Stimulated activated CD8-positive, alpha-beta memory T cell treated with anti-CD3 and anti-CD28 coated beads, Interleukin-4, amount 100 ng/mL, for 48 hours (primary cell): ENCODE measurements at places on chromosomes 1 and 21.
A peak's percentile ranks its signal among the peaks of the same experiment; 100 is the strongest.

DNA sequence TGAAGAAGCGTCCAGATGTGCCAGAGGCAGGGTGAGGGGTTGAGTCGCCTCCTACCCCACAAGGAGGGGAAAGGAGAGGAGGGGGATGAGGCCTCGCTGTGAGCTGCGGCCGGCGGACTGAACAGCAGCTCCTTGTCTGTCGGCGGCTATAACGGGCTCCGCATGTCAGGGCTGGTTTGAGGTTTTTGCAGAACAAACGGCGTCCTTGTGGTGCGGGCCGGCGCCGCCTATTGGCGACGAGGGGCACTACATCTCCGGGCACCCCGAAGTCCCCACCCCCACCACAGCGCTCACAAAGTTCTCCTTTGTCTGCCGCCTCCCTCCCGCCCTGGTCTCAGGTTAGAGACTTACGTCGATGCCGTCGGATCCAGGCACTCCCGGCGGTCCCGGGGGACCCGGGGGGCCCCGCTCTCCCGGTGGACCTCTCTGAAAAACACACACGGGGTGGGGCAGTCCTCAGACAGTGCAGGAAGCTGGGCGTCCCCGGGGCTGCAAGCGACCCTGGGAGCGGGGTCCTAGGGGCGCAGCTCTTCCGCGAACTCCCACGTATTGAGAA lies 1.8 kb downstream of the COL9A2 start:
- peak; percentile 90 for DNase-seq

DNA sequence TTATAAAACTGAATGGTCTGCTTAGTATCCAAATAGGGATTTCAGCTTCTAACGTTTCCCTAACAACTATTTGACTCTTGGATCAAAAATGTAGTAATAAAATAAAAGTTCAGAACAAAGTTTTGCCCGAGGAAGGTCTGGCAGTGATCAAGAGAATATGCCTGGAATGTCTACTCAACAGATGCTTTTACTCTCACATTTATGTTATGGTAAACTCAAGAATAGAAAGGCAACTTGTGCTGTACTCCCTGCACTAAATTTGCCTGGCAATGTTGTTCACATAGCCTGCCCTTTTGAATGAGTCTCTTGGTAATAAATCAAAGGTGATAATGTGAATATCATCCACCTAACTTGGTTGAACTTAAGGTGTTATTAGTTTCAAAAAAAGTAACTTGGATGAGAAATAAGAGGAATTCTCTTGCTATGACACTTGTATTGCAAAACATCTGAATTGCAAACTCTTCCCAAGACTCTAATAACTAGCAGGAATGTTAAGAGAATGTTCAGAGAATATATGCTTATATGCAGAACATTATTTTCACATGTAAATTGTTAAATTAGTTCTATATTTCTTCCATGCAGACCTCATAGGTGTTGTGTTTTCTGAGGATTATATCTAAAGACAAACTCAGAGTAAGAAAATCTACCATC lies 215.8 kb downstream of the COL24A1 start:
- DNase-seq, result no peak

DNA sequence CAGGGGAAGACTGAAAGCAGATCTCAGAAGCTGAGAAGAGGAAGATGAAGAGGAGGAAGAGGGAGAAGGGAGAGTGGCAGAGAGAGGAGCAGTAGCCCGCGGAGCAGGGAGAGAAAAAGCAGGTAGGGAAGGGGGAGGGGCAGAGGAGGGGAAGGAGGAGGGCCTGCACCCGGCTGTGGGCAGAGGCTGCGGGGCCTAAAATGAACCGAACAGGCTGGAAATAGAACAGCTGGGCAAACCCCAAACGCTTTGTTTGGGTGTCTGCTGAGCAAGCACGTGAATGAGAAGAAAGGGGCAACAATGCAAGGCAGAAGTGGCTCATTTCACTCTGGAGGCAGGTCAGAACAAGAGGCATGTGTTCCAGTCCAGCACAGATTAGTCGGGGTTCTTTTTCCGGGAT lies 33.5 kb downstream of the KCNC4 start:
- no peak for DNase-seq

DNA sequence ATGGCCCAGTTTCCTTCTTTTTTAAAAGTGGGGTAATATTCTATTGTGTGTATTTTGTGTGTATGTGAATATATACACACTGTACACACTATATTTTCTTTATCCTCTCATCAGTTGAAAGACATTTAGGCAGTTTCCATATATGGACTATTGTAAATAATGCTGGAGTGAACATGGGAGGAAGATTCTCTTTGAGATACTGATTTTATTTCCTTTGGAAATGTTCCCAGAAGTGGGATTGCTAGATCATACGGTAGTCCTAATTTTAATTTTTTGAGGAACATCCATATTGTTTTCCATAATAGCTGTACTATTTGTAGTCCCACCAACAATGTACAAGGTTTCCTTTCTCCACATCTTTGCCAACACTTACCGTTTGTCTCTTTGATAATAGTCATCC lies 51.0 kb downstream of the F3 start:
- DNase-seq, result no peak

DNA sequence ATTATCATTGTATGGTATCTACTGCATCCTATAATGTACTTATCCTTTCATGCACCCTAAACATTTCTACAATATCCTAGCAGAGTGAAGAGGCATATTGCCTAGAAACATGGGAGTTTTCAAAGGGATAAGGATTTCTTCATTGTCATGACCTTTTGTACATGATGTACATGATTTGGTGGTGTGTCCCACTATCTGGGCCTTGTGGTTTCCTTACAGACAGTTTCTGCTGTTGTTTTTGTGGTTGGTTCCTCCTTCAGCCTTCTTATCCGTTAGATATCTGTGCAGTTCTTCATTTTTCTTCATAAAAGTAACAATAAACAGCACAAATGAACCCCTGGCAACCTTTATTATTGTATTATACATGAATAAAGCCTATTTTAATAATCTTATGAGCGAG lies 70.4 kb upstream of the BACH1 start:
- DNase-seq, result no peak

GRCh38 chr1:31510853-31511789 lies 65.2 kb upstream of the TINAGL1 start:
- DNase-seq, result no peak

DNA sequence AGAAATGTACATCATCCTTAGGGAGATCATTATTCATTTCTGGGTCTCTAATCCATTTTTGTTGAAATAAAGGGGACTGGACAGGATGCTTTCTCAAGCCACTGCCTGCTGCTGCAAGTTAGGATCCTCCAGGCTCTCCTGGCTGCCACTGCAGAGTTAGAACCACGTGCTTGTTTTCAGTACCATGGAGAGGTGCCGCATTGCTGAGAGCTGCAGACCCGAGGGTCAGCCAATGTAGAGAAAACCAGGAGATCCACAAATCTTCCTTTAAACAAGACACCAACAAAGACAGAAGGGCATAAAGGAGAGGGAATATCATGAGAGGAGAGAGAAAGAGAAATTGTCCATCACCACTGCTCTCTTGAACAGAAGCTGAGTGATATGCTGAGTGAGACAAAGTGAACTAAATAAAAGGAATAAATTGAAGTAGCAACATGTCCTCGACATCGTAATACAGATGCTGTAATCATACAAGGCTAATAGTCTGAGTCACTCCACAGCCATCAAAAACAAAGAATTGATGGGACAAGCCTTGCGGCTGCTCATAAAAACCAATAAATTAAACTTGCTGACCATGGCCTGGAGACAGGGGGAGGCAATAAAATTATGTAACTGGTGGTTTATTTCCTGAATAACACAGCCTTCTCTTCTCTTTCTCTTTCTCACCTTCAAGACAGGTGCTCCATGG lies 255.7 kb downstream of the OMA1 start:
- no peak for DNase-seq

DNA sequence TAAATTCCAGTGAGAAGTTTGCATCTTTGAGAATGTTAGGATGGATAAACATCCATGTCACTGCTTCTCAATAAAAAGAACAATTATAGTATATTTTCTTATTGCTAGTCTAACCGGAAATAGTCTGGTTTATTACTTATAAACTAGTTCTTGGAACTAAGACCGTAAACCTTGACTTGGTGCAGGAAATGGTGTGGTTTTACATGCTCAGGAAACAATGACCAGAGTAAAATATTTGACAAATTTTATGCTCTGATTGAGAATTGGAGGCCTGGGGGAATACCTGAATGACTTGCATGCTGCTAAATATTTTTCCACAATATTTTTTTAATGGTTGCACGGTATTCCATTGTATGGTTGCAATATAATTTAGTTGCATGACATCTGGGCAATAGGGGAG lies 76.3 kb downstream of the XCL2 start:
- DNase-seq, result no peak

- DNase-seq, result no peak
These were observed 753.3 kb downstream of the LTN1 start for GRCh38 chr21:28239340-28239739.

DNA sequence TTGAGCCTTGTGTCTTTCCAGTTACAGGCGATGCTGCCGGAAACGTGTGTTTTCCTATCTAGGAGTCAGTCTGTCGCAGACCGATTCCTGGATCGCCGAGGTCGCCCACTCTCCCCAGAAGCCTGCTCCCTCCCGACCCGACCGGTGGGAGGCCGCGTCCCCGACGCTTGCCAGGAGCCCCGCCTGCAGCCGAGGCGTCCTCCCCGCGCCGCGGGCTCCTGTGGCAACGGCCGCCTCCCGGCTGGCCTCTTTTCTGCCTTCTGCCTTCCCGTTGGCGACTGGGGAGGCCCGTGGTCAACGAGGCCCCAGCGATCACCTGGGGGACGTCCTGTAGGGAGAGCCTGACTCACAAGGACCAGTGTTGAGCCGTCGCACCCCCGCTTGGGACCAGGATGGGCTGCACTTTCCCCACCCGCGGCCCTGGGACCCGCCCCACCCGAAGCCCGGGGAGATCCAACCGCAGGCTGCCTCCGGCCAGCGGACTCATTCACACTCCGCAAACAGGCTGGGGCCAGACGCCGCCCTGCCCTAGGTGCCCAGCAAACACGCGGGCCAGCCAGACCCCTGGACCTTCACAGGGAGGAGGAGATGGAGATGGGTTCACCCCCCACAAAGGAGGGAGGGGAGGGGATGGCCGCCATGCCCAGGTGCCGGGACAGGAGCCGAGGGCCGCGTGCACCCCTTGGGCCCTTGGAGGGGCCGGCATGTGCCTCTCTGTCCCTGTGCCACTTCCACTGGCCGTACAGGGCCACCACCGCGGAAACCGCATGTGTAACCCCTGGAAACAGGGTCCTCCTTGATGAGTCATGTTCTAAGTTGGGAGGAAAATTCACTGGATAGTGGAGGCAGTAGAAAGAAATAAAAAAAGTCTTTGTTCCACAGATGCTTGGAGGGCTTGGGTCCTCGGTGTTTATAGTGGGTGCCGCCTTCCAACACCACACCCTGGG lies 7.2 kb upstream of the COL6A1 start:
- no peak for DNase-seq

DNA sequence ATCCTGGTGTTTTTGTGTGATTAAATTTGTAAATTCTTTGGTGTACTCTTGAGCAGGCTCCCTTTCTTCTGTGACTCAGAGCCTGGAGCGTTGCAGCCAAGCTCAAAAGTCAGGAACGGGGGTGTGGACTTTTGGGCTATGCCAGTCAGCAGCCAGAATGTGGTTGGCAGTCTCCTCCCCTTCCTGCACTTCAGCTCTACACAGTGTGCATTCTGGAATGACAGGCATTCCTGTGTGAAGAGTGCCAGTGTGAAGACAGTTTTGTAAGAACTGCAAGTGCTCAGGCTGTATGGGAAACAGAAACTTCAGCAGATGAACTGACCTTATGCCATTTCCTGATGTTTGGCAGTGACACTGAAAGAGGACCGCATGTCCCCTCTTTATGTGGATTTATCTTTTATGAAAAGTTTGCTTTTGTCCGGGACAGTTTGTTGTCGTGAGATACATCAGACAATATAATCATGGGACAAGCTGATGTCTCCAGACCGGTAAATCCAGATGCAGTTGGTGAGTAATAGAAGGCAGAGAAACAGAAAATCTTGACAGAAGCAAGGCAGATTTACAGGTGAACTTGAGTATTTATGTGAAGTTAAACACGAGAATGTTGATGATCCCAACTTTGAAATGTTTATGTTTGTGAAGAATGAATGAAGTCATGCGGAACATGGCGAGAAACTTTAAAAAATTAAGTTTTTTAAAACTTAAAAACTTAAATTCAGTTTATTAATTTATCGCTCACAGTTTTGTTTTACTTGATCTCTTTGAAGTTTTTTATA lies 67.7 kb upstream of the RCC1 start:
- DNase-seq, result no peak

DNA sequence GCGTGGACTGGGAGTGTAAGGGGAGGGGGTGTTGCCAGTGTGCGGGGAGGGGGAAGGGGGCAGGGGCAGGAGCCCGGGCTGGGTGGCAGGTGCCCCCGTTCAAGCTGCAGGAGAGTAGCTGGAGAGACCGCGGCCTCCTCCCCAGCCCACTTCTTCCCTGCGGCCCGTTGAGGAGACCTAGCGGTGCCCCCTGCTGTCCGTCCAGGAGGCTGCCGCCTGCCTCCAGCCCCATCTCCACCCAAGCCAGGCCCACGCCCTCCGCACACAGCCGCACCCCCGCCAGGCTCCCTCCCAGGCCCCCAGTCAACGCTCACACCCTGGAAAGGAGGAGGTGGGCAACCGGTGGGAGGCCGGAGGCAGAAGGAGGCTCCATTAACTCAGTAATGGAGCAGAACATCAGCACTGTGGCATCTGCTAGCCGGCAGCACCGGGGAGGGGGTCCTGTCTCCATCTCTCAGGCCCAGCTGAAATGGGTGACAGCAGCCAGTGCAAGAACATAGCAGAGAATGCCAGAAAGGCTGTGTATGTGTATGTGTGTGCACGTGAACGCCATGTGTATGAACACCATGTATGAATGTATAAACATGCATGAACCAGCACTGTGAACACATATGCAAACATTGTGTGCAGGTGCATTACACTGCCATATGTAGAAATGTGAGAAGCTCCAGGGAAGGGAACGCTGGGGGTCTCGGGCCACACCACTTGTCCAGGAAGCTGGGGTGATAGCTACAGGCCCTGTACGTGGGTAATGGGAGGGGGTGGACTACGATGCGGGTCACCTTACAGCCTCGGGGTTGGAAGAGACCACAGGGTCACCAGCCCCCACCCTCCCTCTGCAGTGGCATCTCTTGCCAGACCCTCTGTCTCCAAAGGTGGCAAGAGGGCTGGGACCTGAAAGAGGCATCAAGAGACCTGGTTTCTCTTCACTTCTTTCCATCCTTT lies 84.6 kb downstream of the SYT2 start:
- DNase-seq, result peak; percentile 77

DNA sequence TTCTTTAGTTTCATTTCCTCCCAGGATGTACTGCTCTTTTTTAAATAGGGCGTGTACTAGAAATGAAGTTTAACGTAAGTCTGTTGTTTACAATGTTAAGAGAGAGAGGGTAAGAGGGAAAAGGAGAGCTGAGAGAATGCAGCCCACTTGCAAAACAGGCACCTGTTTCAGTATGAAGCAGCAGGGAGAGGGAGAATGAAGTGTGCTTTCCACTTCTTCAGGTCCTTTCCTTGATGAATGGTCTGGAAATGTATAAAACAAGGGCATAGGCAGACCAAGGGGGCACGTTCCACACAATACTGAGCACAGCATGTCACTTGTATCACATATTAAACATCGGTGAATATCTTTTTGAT lies 2.0 kb downstream of the KCNA3 start:
- DNase-seq, result peak; percentile 44
